ENCODE measurements at places on chromosomes 1 and 21.

DNA sequence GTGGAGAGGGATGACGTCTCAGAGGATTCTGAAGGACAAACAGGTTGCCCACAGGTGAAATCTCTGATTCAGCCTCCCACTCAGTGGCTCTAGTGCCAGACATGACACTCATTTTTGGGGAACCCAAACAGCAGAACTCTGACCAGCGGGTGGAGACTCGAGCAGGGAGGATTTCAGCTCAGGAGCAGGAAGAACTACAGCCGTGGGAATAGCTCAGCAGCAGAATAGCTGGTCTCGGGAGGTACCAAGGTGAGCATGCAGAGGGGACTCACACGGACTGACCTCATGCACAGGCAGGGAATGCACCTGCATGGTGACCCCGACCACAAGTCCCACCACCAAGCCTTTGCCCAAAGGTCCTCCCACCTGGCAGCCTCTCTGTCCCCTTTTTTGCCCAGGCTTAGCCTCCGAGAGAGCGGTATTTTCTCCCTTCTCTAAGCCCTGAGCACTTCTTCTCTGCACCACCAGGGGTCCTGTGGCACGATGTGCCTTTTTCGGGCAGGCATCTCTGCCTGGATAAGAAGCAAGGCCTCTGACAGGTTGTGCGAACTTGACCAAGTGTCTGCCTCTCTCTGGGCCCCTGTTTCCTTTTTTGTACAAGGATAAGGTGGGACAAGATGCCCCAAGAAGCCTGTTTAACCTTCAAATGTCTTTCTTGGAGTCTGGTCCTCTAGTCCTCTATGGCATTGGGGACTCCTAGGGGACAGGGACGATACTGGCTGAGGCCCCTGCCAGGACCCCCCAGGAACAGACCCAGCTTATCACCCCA is 8.8 kb upstream of the FGR start:
- peak; percentile 53 for DNase-seq

DNA sequence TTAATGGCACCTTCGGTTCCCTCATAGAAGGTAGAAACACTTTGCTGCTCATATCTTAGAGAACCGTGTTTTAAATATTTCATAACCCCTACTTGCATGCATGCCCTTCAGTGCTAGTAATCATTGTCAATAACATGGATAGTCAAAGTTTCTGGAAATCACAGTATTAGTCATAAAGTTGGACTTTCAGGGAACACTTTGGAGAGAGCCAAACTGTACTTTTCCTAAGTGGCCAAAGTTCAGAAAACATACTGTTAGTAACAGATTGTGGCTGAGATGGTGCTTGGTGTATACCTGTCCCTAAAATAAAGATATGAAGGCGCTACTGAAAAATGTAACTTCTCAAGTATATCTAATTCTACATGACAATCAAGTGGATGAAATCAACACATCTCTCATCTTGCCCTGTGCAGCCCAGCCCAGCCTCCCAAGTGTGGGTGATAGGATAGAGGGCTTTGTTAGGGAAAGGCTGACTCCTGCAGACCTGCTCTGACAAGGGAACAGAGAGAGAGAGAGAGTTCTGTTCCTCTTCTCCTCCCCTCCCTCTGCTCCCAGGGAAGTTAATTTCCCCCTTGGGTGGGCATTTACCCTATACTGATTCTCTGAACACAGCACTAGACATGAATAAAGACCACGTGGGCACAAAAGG is 14.4 kb downstream of the MYOC start:
- no peak for DNase-seq

GRCh38 chr1:158089925-158090637 is 90.6 kb upstream of the CD1D start:
- no peak for DNase-seq

GRCh38 chr1:20255666-20256065 is 35.0 kb upstream of the VWA5B1 start:
- DNase-seq = peak; percentile 75

- DNase-seq = no peak
Measured at GRCh38 chr1:10623686-10624145, 149.0 kb downstream of the PEX14 start.

Measured in fibroblast of upper back skin (primary cell).